ENCODE measurements at places on chromosomes 2 and 18.

DNA sequence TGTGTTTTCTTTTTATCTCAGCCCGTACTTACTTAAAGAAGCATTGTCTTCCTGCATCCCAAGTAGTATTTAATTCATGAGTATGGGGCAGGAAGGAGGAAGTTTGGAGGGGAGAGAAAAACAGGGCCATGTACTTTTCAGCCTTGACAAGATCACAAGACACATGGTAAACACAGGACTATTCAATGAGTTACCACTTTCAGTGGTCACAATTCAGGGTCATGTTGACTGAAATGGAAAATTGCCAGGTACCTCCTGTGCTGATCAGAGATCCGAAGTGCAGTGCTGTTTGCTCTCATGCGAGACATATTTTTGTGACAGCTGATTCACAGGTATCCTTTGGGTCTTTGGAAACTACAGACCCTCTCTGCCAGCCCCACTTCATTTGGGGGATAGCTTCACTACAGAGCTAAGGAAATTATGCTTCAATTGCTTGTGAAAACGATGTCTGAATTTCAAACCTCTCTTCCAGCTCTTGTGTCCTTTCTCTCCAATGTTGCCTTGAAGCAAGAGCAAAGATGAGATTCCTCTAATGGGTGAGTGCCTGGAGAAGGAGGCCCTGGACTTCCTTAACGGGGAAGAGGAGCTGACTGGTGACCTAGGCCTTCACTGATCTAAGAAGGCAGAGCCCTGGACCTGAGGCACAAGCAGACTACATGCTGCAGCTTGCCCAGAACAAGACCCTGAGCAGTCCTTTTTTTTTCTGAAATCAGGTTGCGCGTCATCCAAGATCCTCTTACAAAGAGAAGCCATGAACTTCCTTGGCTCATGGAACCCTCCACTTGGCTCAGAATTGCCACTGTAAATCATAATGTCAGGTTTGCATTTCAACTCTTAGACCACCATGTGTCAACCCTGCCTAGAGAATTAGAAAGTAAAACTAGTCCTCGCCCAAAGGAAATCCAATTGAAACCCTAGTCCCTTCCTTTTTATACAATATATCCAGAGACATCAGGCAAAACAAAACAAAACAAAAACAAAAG, 44.1 kb downstream of the EVA1A start:
- no peak for DNase-seq

GRCh38 chr2:3738454-3738853, 35.1 kb downstream of the DCDC2C start:
- DNase-seq, result peak; percentile 90

- no peak for DNase-seq
These were observed 146.3 kb upstream of the L3MBTL4 start for GRCh38 chr18:6561016-6561415.

DNA sequence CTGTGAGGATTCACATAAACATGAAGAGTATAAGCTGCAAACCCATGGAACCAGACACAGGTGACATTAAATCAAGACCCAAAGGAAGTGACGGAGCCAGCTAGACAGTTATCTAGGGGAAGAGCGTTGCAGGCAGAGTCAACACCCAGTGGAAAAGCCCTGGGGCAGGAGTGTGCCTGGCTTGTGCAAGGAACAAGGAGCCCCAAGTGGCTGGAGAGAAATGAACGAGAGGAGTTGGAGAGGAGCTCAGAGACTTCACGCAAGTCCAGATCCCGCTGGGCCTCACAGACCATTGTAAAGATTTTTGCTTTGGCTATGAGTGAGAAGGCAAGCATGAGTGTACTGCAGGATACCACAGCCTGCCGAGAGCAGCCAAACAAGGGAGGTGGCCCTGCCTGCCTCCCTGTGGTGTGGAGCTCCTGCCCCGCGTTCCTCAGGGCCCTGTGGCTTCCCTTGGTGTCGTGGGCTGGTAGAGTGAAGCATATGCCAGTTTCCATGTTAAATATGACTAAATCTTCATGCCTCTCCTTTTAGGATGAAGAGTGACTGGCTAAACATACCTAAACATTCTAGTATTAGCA, 88.2 kb downstream of the SP3 start:
- no peak for DNase-seq

DNA sequence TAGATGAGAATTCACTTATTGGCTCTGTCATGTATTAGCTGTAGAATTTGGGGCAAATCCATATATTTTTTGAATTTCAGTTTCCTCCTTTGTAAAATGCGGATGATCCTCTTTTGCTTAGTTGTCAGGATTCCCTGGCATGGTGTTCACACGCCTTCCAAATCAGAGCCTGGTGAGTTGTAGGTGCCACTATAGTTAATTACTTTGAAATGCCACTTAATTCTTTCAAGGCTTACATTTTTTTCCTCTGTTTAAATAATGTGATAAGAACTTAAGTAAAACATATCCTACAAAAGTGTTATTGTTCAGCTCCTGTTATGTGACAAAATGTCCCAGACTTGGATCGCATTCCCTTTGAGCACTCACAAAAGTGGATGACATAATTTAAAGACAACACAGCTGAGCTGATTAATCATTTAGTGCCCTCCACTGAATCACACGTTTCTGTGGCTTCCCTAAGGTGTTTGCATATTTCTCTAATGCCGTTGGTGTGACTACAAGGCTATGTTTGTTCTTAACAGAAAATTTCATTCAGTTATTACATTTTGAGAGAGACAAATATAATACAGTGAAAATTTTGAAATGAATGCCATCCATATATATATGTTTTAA, 471.2 kb upstream of the CHST9 start:
- no peak for DNase-seq

GRCh38 chr2:38448692-38449410, 71.8 kb upstream of the ATL2 start:
- no peak for DNase-seq

- no peak for DNase-seq
These were observed 21.3 kb upstream of the ALK start for GRCh38 chr2:29942711-29943110.
